ENCODE measurements at places on chromosomes 6 and 20.

DNA sequence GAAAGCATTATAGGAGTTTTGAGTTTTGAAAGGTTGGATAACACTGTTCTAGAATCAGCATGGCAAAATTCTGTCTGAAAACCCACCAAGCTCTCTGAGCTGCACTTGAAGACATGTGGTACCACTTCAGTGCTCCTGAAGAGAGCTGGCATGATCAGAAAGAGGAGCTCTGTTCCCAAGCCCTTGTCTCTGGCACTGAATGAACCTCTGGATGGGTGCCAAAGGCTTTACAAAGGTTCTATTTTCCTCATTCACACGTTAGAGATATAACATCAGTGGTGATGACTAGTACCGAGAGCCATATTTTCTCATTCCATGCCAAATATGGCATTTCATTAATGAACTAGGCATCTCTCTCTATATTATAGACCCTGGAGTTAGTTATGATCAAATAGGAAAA, 301.8 kb upstream of the ID4 start:
- DNase-seq: no peak

GRCh38 chr20:51447097-51447764, 95.3 kb downstream of the NFATC2 start:
- DNase-seq: no peak

GRCh38 chr6:33758815-33759216, 12.1 kb upstream of the IP6K3 start:
- DNase-seq: no peak

DNA sequence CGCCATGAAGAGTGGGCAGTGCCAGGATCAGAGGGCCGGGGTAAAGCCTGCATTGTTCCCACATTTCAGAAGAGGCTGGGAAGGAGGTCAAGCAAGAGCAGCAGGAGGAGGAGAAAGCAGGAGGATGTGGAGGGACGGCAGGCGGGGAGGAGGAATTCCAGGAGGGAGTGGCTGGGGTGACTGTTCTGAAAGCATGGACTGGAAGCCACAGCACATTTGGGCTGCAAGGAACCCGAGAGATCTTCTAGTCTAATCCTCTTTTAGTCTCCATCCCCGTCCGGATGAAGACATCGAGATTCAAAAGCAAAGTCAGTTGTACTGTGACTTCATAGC, 76.9 kb downstream of the FAM50B start:
- no peak for DNase-seq

DNA sequence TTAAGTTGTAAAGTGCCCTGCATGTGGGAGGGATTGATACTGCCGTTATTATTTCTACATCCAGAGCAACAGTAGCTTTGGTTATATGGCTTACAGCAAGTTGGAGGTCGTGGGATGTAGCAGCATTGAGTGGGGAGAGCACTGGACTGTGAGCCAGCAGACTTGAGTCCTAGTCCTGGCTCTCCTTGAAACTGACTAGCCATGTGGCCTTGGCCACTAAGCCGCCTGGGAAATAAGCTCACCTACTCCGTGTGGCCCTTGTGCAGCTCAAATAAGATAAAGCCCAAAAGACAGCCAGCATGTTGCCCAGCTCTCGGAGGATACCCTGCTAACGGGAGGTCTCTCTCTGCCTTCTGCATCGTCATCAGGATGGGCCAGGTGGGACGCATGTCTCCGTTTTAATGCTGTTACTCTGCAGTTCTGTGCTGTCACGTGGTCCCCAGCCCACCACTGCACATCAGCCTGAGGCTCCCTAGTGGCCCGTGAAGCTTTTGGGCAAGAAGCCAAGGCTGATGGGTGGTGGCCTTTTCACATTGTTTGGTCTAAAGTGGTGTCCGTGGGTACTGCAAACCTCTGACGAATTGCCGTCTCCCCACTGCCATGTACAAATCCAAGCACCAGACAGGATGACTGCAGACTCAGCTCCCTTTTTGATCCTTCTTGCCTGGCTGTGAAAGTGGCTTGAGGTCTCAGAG, 7.9 kb downstream of the EPB41L1 start:
- no peak for DNase-seq

GRCh38 chr6:13463941-13464340, 23.5 kb downstream of the GFOD1 start:
- DNase-seq: no peak

GRCh38 chr6:42051268-42051653, 937 bp downstream of the TAF8 start:
- DNase-seq: no peak

GRCh38 chr6:4074478-4075235, 4.3 kb downstream of the FAM217A start:
- no peak for DNase-seq

GRCh38 chr20:33838035-33838864, 27.1 kb downstream of the CHMP4B start:
- no peak for DNase-seq

All from CD8-positive, alpha-beta memory T cell (primary cell).